ENCODE measurements at places on chromosomes 3 and 15. TPM values are rescaled to one million over a fixed set of nuclear protein-coding genes. Genes with fewer than 3 reads are reported as not detected.

Gene PGBD4
- total RNA-seq, result 1.7 TPM

Gene RARRES1
- 14.6 TPM for total RNA-seq

Gene CACNA1D
- 1.0 TPM for total RNA-seq

Gene CYP11A1
- 0.55 TPM for total RNA-seq

Gene PPP1R14D
- not detected for total RNA-seq

Gene DPPA2
- total RNA-seq, result not detected

Gene CNTN3
- 5.2 TPM for total RNA-seq

Gene TTLL13
- 0.20 TPM for total RNA-seq

Gene LRRC2
- 122 TPM for total RNA-seq

Gene ITGA11
- 23.5 TPM for total RNA-seq

Gene GCNT3
- total RNA-seq, result not detected

Gene ABHD17C
- 7.5 TPM for total RNA-seq

Gene SPATA12
- not detected for total RNA-seq

Gene SERINC4
- total RNA-seq, result not detected

Gene CA12
- 0.74 TPM for total RNA-seq

Gene FBXO40
- 228 TPM for total RNA-seq

Gene MIX23
- 28.6 TPM for total RNA-seq

All from left ventricle myocardium superior (tissue), 1 donor.